ENCODE measurements at places on chromosomes 5 and 9.

- no peak for DNase-seq
Observed at GRCh38 chr5:158139161-158139560, 280.2 kb upstream of the CLINT1 start.

DNA sequence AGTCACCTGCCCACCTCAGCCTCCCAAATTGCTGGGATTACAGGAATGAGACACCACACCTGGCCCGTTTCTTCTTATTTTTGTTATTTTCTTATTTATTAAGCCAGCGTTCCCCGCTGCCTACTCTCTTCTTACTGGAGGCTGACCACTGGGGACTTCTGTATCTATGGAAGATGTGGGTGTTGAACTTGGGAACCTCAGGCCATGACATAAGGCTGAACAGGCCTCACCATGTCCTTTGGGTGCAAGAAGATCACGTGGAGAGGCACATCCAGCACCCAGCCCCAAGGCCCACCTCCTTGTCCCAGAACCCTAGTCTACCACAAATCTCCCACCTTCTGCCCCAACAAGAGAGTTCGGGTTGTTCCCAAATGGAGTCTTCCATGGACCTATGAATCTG lies 59.4 kb upstream of the NEK6 start:
- DNase-seq, result no peak

DNA sequence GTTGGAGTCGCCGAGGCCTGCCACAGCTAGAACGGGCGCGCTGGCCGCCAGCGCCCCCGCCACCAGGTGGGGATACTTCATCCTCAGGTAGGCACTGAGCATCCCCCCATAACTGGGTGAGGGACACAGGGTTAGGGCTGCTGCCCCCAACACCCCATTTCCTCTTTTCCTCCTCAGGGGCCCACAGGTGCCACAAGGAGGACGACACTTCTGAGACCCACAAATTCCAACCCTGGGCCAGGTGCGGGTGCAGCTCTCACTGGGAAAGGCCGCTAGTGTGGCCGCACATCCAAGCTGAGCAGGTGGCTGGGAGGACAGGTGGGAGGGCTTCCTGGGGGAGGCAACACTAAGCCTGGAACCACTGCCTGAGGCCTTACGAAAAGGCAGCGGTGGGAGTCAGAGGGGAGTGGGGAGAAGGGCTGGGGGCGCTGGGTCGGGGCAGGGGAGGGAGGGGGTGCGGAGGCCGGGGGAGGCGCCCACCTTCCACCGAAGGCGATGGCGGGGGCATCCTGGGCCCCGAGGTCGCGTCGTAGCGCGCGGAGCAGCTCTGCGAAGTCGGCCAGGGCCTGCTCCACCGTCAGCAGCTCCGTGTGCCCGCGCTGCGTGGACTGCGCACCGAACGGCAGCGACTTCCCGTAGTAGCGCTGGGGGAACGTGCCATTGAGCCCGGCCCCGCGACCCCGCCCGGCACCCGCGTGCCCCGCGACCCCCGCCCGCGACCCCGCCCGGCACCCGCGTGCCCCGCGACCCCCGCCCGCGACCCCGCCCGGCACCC lies 961 bp downstream of the DPP7 start:
- no peak for DNase-seq

DNA sequence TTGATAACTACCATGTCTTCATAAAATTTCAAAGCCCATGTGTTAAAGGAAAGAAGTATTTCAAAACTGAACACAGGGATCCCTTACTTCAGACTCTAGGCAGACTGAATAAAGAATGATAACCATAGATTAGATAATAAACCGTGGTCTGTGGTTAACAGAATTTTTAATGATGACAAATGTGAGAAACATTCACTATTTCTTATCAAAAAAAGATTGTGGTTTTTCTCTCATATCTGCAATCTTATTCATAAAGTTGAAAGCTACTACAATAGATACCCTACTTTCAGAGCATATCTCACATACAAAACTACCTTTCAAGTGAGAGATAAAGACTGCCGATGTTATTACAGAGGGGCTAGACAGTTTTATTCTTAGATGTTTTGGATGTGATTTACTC lies 816.8 kb upstream of the DMAC1 start:
- no peak for DNase-seq

DNA sequence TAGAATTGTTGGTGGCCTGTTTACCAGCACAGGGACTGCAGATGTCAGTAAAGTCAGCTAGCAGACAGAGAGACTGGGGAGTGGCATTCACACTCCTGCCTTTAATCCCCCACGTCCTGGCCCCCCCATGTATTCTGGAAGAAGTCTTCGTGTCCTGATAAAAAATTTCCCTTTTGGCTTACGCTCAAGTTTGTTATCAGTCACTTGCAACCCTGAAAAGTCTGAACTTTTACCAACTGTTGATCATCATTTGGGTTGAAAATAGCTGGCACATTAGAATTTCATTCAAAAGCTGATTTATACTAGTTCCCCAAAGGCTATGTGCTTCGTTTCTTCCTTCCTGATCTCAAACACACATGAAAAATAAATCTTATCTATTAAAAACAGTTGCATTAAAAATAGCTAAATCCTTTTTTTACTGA lies 5.8 kb upstream of the CRHBP start:
- DNase-seq, result no peak

DNA sequence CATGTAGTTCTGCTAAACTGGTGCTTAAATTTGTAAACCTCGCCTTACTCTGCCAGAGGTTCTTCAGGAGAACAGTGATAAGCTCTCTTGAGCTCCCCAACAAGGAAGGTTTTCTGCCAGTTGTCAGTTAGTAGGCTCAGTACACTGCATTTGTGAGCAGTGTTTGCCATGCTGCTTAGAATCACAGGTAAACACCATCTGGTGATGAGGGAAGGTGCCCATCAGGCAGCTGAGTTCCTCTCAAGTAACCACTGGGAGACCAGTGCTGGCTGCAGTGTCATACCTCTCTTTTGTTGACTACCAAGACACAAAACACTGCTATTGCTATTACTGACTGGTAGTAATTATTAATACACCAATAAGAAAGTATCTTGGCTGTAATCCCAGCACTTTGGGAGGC lies 186.2 kb upstream of the OTULINL start:
- DNase-seq, result no peak

DNA sequence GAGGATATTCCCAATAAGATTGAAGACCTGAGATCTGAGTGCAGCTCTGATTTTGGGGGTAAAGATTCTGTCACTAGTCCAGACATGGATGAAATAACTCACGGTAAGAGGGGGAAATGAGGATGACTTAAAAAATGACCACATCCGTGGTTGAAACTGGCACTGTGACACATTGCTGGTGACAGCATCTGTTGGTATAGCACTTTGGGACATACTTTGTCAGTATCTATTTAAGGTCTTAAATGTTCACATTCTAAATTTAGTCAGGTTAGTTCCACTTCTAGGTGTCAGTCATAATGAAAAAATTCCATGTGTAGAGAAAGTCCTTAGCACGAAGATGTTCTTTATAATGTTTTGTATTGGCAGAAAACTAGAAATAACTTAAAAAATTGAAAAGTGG lies 70.9 kb downstream of the GAPVD1 start:
- no peak for DNase-seq

GRCh38 chr9:135499326-135500070 lies 984 bp upstream of the MRPS2 start:
- DNase-seq, result peak; percentile 36

- no peak for DNase-seq
Observed at GRCh38 chr9:132498531-132499210, 83.7 kb upstream of the BARHL1 start.

GRCh38 chr9:121098567-121099198 lies 23.9 kb downstream of the CNTRL start:
- no peak for DNase-seq

- DNase-seq, result no peak
Observed at GRCh38 chr9:111352545-111352944, 22.5 kb upstream of the OR2K2 start.

DNA sequence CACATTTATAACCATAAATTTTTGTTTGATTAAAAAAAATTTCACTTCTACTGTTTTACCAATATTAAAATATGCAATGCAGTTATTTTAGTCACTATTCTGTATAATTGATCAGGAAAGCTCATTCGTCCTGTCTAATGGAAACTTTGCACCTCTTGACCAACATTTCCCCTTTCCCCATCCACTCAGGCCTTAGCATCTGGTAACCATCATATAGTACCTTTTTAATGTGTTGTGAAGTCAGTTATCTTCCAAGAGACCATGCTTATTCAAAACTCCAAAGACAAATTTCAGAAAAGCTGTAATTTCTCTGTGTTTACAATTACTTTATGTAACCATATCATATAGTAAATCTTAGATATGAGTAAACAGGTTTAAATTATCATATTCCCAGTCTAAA lies 145.9 kb downstream of the CTNND2 start:
- DNase-seq, result no peak

All from NCI-H187 (cell line).